ENCODE measurements at places on chromosomes 3 and 15.

- no peak for DNase-seq
Measured at GRCh38 chr3:190586631-190587011, 72.7 kb downstream of the IL1RAP start.

GRCh38 chr3:78900880-78901279, 866.9 kb downstream of the ROBO1 start:
- DNase-seq, result no peak

DNA sequence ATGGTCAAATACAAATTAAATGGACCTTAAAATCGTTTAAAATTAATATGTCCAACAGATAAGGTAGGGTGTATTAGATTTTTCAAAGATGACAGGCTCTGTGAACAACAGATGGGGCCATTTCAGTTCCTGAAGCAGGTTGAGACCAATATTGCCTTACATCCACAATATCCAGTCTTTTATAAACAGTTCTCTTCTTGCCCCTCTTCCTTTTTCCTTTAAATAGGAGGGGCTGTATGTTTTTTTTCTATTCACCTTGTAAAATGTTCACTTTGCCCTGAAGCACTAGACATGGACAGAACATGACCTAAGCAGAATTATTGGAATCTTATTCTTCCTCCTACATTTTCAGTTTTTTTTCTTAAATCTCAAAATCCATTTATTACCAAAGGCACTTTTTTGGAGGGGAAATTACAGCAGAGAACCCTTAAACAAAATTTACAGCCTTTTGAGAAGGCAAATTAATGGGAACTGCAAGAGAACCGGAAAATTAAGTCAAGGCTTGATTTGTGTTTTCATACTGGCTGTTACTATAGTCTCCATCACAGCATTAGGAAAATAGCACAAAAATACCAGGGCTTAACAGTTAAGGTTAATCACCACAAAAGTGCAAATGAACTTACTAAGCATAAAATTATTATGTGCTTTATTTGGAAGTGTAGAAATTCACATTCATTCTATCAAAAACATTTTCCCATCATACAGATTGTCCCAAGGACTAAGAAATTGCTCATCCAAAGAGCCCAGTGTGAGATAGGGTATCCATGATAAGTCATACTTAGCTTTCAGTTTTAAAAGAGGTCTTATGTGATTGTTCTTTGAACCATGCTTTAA, 55.8 kb downstream of the CMSS1 start:
- DNase-seq, result no peak

DNA sequence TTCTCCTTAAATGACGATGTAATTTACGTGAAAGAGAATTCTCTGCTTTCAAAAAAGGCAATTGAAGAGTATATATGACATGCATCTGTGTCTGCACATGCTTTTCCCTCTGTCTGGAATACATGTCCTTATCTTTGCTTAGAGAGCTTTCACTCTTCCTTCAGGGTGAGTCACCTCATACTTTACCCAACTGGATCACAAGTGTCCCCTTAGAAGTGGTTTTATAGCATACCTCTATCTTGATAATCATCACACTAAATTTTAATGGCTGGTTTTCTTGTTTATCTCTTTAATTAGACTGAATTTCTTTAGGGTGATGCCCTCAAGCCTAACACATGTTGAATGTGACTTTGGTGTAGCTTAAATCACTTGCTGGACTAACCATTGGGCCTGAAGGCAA, 178.9 kb downstream of the SV2B start:
- no peak for DNase-seq

- no peak for DNase-seq
Measured at GRCh38 chr15:81882504-81882903, 163.3 kb downstream of the MEX3B start.

GRCh38 chr15:98163319-98164045, 203.0 kb downstream of the ARRDC4 start:
- DNase-seq, result no peak

DNA sequence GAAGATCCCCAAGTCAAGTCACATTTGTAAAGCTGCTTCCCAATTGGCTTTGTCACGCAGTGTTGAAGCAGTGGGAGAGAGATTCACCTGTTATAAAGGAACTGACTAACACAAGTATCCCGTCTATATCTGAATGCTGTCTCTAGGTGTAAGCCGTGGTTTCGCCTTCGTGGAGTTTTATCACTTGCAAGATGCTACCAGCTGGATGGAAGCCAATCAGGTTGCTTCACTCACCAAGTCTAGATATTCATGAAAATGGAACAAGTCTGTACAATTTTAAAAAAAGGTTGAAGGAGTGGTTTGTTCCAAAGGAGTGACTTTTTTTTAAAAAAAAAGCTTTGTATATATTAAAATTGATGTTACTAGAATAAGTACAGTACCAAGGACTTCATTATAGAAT, 11.7 kb downstream of the RBM5 start:
- DNase-seq, result no peak

DNA sequence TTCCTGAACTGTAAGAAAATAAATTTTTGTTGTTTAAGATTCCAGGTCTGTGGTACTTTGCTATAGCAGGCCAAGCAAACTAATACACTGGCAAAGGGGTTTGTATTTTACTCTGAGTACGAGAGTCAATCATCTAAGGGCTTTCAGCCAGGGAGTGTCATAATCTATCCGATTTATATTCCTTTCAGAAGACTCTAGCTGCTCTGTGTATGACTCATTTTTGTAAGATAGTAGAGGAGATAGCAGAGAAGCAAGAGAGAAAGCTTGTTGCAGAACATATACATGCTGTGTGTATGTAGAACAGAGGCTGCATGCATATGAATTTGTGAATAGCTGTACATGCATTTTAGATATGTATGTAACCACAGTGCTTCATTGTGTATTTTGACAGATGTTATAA, 577.9 kb upstream of the EPHA6 start:
- no peak for DNase-seq

DNA sequence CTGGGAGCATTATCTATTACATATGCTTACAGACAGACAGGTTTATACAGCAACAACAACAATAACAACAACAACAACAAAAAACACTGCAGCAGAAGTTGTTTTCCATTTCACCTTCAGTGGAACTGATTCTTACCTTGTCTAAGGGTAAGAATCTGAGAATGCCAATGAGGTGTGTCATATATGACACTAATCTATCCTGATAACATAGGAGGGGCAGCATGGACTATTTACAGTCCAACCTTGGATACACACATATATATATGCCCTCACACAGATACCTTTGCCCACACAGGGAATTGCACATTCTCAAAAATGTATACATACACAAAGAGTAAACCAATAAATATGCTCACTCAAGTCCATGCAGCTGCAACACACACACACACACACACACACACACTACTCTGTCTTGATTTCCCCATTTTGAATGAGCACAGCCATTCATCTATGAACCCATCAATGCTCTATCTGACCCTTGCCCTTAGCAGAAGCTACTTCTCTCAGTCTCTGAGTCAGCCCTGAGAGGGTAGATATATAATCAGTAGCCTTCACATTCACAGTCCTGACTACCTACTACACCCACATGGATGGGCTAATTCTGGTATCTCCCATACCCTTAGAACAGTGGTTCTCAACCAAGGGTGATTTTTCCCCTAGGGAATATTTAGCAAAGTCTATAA, 9.7 kb upstream of the TRANK1 start:
- no peak for DNase-seq

GRCh38 chr15:51093488-51093838, 1.2 kb downstream of the TNFAIP8L3 start:
- no peak for DNase-seq

- no peak for DNase-seq
Measured at GRCh38 chr15:57477736-57478522, 101.6 kb downstream of the CGNL1 start.

- no peak for DNase-seq
Measured at GRCh38 chr3:77370413-77370812, 330.5 kb downstream of the ROBO2 start.

DNA sequence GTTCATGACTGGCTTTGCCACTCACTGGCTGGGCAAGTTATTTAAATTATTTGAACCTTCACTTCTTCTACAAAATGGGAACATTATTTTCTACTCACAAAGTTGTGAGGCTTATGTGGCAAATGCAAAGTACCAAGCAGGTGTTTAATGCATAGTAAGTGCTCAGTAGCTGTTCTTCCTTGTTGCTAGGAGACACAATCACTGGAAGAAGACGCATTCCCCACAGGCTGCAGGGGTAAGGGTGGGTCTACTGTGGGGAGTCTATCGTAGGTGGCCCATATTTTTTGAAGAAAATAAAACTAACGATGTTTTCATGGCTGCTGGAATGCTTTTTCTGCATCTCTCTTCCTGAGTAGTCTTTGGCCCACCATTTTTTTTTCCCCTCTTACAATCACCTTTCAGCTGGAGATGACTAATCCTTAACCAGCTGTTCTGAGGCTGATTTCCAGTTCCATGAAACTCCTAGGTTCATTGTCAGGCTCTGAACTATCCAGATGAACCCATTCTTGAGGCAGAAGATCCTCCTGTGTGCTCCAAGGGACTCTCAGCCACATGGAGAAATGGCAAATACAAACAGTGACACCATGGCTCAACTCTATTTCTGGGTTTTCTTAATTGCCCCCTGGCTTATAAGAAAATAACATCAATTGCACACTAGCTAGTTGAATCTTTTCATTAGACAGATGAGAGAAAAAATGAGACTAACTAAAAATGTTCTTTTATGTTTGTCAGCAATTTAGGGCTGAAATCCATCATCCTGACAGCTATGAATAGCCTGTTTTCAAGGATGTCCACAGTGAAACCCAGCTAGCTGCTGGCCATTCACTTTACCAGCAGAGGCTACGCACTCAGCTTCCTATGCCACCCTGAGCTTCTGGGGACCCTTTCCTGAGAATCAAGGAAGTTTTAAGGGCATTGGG, 108.3 kb upstream of the ETV5 start:
- no peak for DNase-seq

DNA sequence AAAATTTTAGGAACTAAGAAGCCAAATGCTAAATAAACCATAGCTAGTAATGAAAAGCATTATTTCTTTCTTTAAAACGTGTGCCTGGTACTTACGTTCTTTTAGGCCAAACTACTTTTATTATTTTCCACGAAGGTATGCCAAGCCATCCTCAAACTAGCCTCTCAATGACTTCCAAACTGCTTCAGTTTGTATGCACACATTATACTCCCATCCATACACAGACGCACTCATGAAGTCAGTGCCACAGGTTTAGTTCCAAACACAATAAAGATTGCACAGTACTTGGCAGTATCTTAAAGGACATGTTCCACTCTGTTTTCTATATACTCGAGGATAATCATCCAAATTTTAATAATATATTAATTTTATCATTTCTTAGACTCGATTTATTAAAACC, 609.2 kb upstream of the ZNF385D start:
- no peak for DNase-seq

- DNase-seq, result no peak
Measured at GRCh38 chr3:50271314-50271936, 2.5 kb downstream of the SEMA3B start.

Measured in activated naive CD4-positive, alpha-beta T cell (primary cell).